Mammary microvascular endothelial cell (primary cell): ENCODE measurements at places on chromosomes 7 and 10. TPM values are rescaled to one million over a fixed set of nuclear protein-coding genes. Genes with fewer than 3 reads are reported as not detected.

Gene AGAP4
- 1.8 and 2.7 TPM in 2 replicates for total RNA-seq

Gene EBLN1
- total RNA-seq: not detected in 2 replicates

Gene LEP
- total RNA-seq: not detected in 2 replicates

Gene SCART1
- under 0.01 and 0.25 TPM in 2 replicates for total RNA-seq
